ENCODE measurements at places on chromosomes 13 and 19. TPM values are rescaled to one million over a fixed set of nuclear protein-coding genes. Genes with fewer than 3 reads are reported as not detected.

The FAM83E gene
- total RNA-seq: 13.3 TPM

The LILRB4 gene
- total RNA-seq: not detected

The SPACA4 gene
- total RNA-seq: not detected

The NTN5 gene
- total RNA-seq: 0.66 TPM

The ZNF44 gene
- total RNA-seq: 6.8 TPM

The ELSPBP1 gene
- not detected for total RNA-seq

The KL gene
- 0.52 TPM for total RNA-seq

The RXFP2 gene
- not detected for total RNA-seq

The MKNK2 gene
- 99.7 TPM for total RNA-seq

The GJA3 gene
- 4.3 TPM for total RNA-seq

The CEACAM8 gene
- not detected for total RNA-seq

The PCDH17 gene
- not detected for total RNA-seq

The CBY2 gene
- not detected for total RNA-seq

The CYP2A6 gene
- not detected for total RNA-seq

All from Calu3 (cell line).